Activated CD8-positive, alpha-beta T cell treated with anti-CD3 and anti-CD28 coated beads for 36 hours (primary cell): ENCODE measurements at places on chromosomes 13 and 19.
A peak's percentile ranks its signal among the peaks of the same experiment; 100 is the strongest.

DNA sequence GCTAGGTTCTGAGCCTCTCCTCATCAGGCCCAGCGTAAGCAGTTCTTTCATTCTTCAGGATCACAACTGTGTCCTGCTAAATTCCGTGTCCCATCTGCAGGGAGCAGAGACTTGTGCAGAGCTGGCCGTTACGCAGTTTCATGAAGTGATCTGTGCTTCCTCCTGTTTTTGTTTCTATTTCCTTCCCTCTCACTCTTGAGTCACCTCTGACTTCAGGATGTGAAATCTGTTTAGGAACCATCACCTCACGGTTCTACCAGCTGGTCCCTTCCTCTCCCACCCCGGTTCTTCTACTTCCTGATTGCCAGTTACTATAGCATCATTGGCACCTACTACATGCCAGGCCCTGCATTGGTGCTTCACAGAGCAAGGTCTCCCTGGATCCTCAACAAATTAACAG, 8.5 kb downstream of the MAU2 start:
- DNase-seq, result peak; percentile 26

DNA sequence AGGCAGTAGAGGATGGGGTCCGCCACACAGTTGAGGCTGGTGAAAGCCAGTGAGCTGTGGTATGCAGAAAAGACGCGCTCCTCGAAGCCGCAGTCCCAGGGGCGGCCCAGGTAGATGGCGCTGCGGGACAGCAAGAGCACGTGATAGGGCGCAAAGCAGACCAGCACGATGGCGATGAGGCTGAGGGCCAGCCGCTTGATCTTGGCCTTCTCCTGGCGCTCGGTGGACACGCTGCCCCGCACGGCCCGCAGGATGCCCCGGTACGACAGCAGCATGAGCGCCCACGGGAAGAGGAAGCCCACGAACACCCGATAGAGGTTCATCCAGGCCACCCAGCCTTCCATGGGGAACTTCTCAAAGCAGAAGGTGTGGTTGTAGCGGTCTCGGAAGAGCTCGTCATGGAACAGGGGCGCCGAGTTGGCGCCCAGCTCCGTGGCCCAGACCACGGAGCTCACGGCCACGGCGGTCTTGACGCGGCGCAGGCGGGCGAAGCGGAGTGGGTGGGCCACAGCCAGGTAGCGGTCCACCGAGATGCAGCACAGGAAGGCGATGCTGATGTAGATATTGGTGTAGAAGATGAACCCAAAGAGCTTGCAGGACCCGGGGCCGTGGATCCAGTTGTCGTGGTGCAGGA, 6.5 kb upstream of the OPA3 start:
- peak; percentile 70 for DNase-seq

DNA sequence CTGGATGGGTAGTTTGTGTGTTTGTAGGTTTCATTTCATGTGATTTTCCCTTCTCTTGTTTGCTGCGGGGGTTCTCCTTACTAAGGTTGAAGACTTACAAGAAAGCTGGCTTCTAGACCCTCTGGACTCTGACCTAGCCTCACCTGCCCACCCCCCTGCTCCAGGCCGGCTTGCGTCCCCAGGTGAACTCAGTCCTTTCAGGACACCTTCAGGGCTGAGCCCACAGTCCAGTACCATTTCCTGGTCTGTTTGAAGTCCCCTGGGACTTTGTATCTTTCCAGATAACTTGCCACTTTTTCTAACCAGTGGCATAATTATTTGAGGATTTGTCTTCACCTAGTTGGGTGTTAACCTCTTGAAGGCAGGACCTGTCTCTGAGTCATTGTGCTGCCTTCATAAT, 51.3 kb upstream of the MCF2L start:
- no peak for DNase-seq

- DNase-seq, result no peak
These were observed 4.9 kb upstream of the GIPC3 start for GRCh38 chr19:3580156-3580934.

GRCh38 chr13:23349161-23349897, 84.2 kb downstream of the SACS start:
- no peak for DNase-seq

DNA sequence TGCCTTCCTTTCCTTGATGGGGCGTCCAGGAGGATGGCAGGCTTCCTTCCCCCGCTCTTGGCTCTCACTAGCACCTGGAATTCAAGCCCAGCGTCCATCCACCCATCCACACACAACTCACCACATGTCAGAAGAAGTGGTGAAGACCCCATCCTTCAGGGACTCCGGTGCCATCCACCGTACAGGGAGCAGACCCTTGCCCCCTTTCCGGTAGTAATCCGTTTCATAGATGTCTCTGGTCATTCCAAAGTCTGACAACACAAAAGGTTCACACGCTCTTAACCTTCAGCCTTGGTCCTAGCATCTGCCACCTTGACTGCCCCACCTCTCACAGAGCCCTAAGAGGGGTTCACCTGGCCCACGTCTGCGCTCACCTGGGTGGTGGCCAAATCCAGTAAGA, 51.0 kb downstream of the ZNF557 start:
- no peak for DNase-seq

DNA sequence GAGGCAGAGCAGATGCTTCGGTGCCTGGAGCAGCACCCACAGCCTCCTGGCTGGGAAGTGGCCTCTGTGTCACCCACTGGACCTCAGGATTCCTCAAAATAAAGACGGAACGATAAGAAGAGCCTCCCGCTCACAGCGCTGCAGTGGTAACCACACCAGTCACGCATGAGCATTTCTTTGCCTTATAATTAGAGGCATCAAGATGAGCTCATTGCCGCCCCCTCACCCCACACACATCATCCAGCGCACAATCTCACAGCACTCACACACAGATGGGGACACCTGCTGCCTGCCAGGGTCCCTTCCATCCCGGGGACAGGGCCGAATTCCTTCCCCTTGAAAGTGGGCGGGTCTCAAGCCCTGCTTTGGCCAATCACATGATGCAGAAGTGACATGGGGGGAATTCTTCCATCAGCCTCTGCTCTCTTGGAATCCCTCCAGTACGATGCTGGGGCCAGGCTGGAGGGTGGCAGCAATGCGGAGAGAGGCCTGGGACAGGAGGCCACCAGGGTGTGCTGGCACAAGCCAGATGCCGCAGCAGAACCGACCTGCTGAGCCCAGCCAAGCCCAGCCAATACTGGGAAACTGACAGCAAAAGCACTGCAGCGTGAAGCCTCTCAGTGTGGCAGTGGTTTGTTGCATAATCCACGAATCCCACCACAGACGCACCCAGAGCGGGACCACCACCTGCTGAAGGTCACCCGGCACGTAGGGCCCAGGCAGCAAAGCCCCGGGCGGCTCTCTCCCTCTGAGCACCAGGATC, 16.0 kb downstream of the PIP5K1C start:
- DNase-seq, result peak; percentile 46

GRCh38 chr19:16252459-16253205, 54.9 kb downstream of the AP1M1 start:
- no peak for DNase-seq

GRCh38 chr13:97076898-97077297, 82.6 kb upstream of the OXGR1 start:
- no peak for DNase-seq

- peak; percentile 58 for DNase-seq
These were observed 105.9 kb downstream of the AKAP11 start for GRCh38 chr13:42377640-42378382.

GRCh38 chr19:14519860-14520407, 1.7 kb upstream of the DNAJB1 start:
- DNase-seq, result peak; percentile 41

DNA sequence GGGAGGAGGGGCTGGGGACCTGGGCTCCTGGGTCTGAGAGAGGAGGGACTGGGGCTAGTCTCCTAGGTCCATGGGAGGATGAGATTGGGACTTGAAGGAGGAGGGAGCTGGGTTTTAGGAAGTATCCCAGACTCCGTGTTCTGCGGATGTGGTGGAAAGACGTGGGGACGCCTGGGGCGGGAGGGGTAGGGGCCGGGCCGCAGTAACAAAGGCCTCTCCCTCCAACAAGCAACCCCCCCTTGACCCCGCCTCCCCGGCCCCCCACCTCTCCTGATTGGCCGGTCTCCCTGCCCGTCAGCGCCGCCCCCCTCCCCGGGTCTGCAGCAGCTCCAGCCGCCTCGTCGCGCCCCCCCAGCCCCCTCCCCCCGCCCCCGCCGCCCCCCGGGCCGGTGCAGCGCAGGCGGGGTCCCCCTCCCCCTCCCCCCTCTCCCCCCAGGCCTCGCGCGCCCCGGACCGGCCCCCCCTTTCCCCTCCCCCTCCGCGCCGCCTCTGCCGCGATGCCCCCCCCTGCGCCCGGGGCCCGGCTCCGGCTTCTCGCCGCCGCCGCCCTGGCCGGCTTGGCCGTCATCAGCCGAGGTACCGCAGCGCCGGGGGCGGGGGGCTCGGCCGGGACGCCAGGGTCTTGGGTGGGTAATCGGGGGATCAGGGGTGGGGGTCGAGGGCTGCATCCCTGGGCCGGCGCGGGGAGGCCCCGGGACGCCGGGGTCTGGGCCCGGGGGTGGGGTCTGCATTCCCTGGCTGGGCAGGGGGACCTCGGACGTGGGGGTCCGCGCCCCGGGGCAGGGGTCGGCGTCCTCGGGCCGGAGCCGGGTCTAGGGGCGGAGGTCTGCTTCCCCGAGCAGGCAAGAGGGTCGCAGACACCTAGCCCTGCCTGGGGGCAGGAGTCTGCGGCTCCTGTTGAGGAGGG, at the start of gene IGLON5:
IGLON5 (plus strand) TSS at position 294 of the 907 bp plus-strand sequence; CDS start at position 498, 204 bp downstream.
- DNase-seq, result no peak

DNA sequence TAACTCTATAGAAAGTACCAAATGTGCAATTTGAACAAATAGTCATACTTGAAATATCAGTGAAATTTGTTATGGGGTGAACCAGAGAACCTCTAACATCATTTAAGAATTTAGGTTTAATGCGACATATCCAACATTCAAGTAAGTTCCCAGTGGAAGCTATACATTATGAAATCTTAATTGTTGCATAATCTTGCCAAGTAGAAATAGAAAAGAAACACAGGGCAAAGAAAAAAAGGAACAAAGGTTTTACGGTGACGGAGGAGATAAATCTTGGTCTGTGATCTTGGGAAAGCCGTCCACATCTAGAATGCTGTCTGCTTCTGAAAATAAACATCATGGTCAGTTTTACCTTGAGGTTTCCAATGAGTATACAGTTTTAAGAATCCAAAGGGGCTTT, 445.7 kb downstream of the RFC3 start:
- no peak for DNase-seq

DNA sequence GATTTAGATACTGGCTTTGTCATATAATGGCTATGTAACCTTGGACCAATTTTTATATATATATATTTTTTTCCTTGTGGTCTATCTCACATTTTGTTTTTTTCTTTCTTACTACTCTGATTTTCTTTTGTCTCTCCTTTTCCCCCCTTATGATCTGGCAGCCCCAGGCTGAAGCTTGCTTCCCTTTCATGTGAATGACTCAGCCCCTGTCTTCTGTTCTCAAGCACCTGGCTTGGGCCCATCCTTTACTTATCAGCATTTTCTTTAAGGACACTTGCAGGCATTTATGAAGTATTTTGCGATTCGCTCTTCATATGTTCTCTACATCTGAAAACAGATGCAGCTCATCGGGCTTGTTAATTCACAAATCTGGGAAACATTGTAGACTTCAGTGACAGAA, 163.6 kb downstream of the SPRY2 start:
- no peak for DNase-seq

GRCh38 chr13:45410001-45410400, 8.2 kb downstream of the SLC25A30 start:
- no peak for DNase-seq

GRCh38 chr13:62043600-62043999, 628.0 kb upstream of the PCDH20 start:
- DNase-seq, result no peak

GRCh38 chr19:42051166-42052115, 18.6 kb downstream of the GRIK5 start:
- peak; percentile 44 for DNase-seq

DNA sequence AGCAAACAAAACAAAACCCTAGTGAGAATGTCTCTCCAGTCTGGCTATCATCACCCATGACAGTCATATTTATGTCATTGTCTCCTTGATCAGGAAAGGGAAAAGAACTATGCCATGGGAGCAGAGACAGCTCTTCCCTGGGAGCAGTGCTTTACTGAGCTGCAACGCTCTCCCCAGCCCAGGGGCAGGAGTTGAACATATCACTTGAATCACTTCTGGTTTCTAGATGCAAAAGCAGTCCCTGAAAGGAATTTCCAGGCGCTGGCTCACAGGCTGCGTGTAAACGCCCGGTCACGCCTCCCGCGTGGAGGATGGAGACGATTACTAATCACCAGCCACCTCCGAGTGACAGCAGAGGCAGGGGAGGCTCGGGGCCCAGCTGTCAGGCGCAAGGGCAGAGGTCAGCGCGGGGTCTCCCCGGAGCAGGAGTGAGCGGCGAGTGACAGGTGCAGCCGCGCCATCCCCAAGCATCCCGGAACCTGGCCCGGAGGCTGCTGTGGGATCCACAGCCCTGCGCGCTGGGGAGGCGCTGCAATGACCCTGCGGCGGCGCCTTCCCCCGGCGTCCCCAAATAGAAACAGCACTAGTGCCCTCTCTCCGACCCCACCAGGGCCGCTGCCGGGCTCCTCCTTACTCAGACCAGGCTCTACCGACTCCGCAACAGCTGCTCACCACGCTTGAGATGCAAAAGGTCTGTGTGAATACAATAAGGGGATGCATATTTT, 23.5 kb upstream of the DCLK1 start:
- peak; percentile 1 for DNase-seq

DNA sequence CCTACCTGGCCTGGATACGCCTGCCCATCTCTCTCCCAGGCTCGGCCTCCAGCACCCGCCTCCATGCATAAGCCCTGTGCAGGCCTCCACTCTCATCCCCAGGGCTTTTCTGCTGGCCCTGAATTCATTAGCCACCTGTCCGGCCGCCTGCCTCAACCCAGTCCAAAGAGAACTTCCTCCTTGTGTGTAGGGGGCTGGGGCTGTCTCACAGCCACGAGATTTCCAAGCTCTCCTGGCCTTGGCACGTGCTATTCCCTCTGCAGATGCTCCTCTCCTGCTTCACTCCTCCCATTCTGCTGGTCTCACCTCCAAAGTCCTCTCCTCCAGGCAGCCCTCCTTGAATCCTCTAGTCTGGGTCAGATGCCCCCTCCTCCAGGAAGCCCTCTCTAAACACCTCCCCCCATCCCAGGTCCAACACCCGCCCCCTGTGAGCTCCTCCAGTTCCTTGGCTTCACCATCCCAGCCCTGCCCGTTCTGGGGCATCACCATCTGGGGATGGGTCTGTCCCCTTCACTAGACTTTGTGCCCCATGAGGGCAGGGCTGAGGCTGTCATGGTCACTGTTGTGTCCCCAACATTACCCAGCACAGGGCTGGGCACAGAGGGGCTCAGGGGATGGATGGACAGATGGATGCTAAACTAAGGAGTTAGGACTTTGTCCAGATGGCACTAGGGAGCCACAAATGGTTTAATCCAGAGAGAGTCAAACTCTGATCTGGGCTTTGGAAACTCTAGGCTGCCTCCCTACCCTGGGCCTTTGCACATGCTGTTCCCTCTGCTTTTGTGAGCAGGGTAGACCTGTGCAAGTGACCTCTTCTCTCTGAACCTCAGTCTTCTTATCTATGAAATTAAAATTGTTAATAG, 14.8 kb downstream of the MEIS3 start:
- DNase-seq, result no peak

GRCh38 chr13:35342440-35342839, 134.0 kb downstream of the MAB21L1 start:
- no peak for DNase-seq
